Stimulated activated CD8-positive, alpha-beta memory T cell treated with anti-CD3 and anti-CD28 coated beads, Interleukin-2, amount 100 ng/mL, for 48 hours (primary cell): ENCODE measurements at places on chromosomes 7 and 10.
A peak's percentile ranks its signal among the peaks of the same experiment; 100 is the strongest.

- DNase-seq, result peak; percentile 89
Measured at GRCh38 chr7:92134271-92135051, at the start of gene CYP51A1. TSS of gene CYP51A1 (minus strand) at chr7:92134477. CDS start at chr7:92134364, 113 bp downstream.

DNA sequence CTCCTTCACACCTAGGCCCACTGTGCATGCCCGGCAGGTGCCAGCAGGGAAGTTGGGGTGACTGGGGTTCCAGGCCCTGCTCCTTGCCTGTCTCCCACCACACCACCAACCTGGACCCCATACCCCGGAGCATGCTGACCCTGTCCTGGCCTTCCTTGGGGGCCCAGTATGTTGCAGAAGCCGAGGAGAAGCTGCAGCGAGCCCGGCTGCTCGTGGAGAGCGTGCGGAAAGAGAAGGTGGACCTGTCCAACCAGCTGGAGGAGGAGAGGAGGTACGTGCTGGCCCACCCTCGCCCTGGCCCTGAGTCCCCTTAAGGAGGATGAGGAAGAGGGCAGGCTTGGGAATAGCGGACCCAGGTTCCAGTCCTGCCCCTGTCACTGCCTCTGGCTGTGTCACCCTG is 70.8 kb downstream of the CLIP2 start:
- DNase-seq, result no peak

DNA sequence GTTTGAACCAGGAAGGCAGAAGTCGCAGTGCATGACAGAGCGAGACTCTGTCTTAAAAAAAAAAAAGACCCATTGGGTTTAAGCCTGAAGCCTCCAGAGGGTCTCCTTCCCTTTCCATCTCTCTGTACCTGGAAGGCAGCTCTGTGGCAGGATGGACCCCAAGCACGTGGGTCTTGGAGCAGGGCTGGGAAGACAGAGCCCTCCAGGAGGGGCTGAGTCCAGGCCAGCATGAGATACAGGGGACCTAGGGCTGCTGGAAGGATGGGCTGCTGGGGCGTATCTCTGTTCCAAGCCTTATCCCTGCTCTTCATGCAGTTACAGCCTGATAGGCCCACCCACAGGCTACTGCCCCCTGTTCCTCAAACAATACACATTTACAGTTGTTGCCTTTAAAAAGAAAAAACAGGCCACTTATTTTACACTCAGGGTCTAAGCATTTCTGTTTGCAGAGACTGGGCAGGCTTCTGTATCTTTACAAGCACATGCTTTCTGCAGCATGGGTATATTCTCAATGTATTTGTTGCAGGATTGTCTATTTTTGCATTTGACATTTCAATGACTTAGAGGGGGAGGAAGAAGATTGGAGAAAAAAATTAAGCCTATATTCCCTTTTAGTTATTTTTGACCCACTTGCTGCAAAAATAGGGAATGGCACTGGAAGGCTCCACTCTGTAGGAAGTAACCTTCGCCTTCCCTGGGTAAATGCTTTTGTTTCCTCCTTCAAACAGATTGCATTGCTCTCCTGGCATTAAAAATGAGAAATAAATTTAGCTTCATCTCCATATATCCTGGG is 60.1 kb downstream of the FAM171A1 start:
- DNase-seq, result no peak

GRCh38 chr7:6420680-6421079 is 27.1 kb downstream of the DAGLB start:
- no peak for DNase-seq
